Cardiac septum (tissue), 1 donor: ENCODE measurements at places on chromosomes 12 and 14. TPM values are rescaled to one million over a fixed set of nuclear protein-coding genes. Genes with fewer than 3 reads are reported as not detected.

The RBP5 gene
- 0.62 TPM for total RNA-seq

The SERPINA12 gene
- not detected for total RNA-seq

The CNPY2 gene
- total RNA-seq, result 38.0 TPM

The KRT6A gene
- total RNA-seq, result not detected

The SLC6A13 gene
- 6.1 TPM for total RNA-seq
